ENCODE measurements at places on chromosomes 13 and 19. TPM values are rescaled to one million over a fixed set of nuclear protein-coding genes. Genes with fewer than 3 reads are reported as not detected.

- no peak for DNase-seq
Observed at GRCh38 chr13:33410619-33411018, 125.1 kb upstream of the STARD13 start.

Gene ZNF135
- total RNA-seq: not detected

DNA sequence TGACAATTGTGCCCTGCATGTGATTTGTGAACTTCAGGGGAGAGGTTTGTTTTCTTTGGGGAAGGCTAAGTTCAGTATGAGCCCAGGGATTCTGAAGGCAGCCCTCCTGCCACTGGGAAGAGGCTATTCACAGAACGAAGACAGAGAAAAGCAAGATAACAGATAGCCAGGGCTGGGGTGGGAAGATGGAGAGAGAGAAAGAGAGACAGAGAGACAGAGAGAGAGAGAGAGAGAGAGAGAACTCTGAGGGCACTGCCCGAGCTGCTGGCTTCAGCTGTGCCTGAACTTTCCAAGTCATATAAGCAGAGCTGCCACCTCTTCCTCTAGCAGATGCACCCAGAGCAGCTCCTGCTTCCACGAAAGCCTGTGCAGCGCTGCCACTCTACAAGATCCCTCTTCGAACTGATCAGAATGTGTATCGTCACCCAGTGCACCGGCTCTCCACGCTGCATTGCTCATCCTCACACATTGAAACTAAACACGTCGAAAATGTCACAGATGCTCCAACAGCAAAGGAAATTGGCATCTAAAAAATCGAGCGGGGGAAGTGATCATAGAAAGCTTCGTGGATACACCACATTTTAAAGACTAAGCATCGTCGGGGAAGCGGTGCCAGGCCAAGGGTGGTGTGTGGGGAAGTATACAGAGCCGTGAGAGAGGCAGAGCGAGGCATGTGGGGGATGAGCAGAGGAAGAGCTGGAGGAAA is 81.8 kb upstream of the SIAH3 start:
- DNase-seq: no peak

GRCh38 chr19:38833092-38833425 is 1.5 kb upstream of the ECH1 start:
- DNase-seq: no peak

GRCh38 chr19:9586764-9587163 is 2.5 kb upstream of the ZNF121 start:
- peak; percentile 24 for DNase-seq

- DNase-seq: no peak
Observed at GRCh38 chr13:73765651-73766384, 368.4 kb downstream of the KLF12 start.

DNA sequence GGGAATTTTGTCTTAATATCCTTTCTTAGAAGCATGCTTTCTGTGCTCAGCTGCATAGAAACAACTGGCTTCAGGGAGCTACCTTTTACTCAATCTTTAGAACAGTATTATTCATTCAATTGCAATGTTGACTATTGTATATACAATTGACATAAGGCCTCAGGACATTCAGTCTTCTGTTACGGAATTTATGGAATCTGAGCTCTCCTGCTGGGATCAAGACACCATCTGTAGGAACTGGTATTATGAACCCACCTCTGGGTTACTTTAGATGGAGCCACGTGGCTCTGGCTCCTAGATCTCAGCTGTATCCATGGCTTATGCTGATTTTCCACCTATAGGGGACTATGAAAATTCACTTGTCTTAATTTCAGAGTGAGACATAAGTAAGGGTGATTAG is 716.2 kb upstream of the GPC6 start:
- no peak for DNase-seq

DNA sequence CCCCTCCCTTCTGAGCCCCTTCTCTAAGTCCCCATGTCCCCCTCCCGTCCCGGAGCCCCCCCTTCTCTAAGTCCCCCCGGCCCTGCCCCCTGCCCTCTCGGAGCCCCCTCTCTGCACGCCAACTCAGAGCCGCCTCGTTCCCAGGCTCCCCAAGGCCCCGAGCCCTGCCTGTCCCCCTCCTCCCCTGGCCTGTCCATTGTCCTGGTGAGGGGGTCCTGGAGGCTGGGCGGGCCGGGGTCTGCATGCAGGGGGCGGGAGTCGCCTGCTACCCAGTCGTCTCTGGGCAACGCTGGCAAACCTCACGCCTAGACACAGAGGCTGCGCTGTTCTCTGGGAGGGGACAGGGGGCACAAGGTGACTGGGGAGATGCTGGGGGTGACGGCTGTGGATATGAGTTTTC is 39.2 kb upstream of the SEMA6B start:
- no peak for DNase-seq

DNA sequence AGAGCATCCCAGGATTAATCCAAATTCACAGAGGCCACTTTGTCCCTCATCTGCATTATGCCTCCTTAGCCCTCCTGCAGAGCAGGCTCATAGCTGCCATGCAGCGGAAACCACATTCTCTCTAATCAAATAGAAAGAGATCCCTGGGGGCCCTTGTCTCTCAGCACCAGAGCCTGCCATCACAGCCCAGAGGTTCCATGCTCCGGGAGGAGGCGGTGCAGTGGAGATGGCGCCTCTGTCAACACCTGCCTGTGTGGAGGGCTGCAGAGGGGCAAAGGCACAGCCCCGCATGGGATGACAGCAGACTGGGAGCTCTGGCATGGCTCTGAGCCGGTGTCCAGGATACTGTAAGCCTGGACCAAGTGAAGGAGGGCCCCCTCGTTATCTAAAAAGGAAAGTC is 111.3 kb downstream of the SLC7A1 start:
- DNase-seq: no peak

GRCh38 chr19:23673132-23673531 is 13.9 kb downstream of the ZNF675 start:
- no peak for DNase-seq

Gene ZNF43
- total RNA-seq: 0.51 TPM

- no peak for DNase-seq
Observed at GRCh38 chr19:29530540-29531457, 5.0 kb downstream of the VSTM2B start.

DNA sequence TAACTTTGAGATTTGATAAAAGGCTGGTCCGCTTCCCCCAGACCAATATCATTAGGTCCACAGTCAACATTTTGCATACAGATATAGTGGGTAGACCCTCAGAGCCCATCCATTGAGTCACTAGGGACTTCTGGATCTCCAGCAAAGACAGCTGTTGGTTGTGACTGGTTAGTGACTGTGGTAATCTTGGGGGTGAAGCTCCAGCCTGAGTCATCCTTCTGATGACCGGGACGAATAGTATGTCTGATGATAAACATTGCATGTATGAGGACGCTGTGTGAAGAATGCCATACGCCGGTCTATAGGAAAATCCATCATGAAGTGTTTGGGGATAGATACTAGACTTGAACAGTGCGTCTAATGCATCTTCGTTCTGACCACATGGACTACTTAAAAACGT is 307.0 kb downstream of the UQCRFS1 start:
- DNase-seq: no peak

Gene HAUS5
- 32.6 TPM for total RNA-seq

- DNase-seq: no peak
Observed at GRCh38 chr19:56297010-56297409, 17.6 kb downstream of the ZSCAN5A start.

GRCh38 chr13:106306748-106307277 is 228.6 kb downstream of the EFNB2 start:
- no peak for DNase-seq

Gene EPSTI1
- 31.4 TPM for total RNA-seq

DNA sequence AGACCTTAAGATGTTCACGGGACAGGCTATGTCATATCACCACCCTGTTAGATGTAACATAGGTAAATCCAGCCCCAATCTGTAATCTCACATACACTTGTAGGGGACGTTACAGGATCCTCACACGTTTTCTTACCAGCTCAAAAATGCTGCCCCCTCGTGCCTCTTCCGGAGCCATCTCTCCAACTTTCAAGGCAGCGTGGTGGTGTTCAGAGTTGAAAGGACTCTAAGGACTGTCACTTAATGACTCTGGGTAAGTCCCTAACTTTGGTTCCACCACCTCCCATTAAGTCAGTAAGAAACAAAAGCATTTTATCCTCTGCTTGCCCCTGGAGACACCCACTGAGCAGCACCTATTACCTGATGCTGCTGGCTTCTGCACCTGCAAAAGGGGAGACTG is 4.4 kb downstream of the MED26 start:
- DNase-seq: peak; percentile 55

DNA sequence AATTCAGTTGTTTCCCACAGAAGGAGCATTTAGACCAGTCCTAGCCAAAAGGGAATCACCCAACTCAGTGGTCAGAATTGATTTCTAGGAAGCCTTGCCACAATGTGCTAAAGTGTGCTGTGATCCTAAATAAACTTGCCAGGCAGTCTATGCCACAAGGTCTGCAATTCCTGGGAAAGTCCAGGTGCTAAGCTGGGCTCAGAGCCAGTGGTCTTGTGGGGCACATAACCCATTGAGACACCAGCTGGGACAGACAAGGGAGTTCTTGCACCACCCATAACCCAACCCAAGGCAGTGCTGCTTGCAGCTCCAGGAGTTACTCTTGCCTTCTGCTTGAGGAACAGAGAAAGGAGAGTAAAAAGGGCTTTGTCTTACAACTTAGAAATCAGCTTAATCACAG is 489.5 kb upstream of the SPRY2 start:
- DNase-seq: no peak

DNA sequence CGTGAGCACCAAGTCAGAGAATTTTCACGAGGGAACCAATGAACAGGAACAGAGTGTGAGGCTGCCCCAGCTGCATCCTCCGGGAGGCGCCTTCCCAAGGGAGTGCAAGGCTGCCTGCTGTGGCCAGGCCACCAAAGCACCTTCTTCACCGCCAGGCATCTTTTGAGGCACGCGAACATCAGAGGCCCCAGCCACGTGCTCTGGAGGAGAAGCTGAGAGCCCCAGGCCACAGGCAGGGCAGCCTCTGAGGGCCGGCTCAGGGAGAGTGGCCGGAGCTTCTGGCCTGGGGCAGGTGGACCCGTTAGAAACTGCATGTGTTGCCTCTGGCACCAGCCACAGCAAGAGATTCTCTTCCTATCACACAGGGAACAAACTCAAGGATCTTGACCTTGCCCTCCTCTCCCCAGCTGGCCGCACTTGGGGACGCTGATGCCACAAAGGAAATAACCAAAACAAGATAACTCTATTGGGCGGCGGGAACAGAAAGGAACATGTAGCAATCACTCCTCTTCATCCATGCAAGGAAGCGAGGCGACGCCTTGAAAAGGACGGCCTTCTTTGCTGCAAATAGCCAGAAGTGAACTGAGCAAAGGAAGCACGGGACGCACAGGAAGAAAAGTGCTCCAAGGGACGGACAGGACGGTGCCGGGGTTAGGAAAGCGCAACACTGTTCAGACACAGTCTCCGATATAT is 19.9 kb downstream of the GAS6 start:
- no peak for DNase-seq

Gene PRKCG
- total RNA-seq: not detected

DNA sequence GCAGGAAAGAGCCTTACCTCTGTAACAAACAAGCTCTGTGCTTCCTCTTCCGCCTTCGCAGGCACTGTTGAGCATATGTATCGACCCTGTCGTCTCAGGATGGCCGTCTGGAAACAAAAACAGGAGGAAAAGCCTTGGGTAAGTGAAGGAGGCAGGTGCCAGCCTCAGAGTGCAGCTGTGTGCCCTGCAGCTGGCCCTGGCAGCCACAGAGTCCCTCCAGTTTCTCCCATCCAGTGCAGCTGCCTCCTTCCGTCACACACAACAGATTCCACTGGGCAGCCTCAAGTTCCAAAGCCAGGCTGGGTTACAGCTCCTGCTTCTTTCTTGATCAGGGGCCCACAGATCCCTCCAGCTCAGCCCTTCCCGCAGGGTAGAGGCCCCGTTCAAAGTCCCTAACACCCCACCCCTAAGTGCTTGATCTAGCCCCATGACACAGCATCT is 47.7 kb downstream of the DOCK9 start:
- no peak for DNase-seq

Gene APOC1
- total RNA-seq: 3.8 TPM

Gene CBARP
- total RNA-seq: 0.61 TPM

- DNase-seq: no peak
Observed at GRCh38 chr13:99657848-99658260, 156.6 kb downstream of the TM9SF2 start.

Gene IGSF23
- not detected for total RNA-seq

DNA sequence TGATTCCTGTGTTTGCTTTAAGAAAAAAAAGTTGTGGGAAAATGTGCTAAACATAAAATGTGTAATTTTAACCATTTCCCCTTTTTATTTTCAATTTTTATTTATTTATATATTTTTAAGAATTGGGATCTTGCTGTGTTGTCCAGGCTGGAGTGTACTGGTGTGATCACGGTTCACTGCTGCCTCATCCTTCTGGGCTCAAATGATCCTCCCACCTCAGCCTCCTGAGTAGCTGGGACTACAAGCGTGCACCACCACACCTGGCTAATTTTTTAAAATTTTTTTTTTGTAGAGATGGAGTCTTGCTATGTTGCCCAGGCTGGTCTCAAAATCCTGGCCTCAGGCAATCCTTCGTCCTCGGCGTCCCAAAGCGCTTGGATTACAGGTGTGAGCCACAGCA is 19.0 kb downstream of the CACNG6 start:
- no peak for DNase-seq

GRCh38 chr13:41312176-41312500 is 1.1 kb downstream of the NAA16 start:
- no peak for DNase-seq

DNA sequence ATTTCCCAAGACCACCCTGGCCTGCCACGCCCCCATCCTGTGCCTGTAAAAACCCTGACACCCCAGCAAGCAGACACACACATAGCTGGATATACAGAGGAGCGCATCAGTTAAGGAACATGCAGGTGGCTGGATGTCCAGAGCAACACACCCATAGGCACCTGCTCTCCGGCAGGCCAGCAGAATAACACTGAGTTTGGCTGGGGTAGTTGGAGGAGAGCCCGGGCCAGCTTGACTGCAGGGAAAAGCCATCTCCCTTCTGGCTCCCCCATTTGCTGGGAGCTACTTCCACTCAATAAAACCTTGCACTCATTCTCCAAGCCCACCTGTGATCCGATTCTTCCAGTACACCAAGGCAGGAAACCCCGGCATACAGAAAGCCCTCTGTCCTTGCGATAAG is 8.9 kb downstream of the RASL11A start:
- DNase-seq: no peak

Gene EGLN2
- 90.9 TPM for total RNA-seq

GRCh38 chr13:26067601-26068000 is 15.8 kb upstream of the SHISA2 start:
- DNase-seq: no peak
